Stimulated activated CD4-positive, alpha-beta T cell treated with anti-CD3 and anti-CD28 coated beads, TNF-alpha, amount 100 ng/mL, for 4 hours (primary cell): ENCODE measurements at places on chromosomes 16 and 17.

DNA sequence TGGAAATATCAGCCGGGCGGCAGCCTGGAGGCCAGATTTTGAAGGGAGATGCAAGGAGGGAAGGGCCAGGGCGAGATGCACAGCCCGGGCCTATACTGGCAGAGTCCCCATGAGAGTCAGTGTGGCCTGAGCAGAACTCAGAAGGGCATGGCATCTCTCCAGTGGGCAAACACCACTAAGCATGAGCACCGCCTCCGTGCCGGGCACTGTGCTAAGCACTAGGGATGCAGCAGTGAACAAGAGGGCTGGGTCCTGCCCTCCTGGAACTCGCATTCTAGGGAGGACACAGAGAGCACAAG lies 33.5 kb downstream of the TK2 start:
- DNase-seq = no peak

- DNase-seq = no peak
Measured at GRCh38 chr16:13864689-13865088, 55.3 kb upstream of the ERCC4 start.

- DNase-seq = no peak
Measured at GRCh38 chr17:77691216-77692085, 267.1 kb upstream of the TNRC6C start.

DNA sequence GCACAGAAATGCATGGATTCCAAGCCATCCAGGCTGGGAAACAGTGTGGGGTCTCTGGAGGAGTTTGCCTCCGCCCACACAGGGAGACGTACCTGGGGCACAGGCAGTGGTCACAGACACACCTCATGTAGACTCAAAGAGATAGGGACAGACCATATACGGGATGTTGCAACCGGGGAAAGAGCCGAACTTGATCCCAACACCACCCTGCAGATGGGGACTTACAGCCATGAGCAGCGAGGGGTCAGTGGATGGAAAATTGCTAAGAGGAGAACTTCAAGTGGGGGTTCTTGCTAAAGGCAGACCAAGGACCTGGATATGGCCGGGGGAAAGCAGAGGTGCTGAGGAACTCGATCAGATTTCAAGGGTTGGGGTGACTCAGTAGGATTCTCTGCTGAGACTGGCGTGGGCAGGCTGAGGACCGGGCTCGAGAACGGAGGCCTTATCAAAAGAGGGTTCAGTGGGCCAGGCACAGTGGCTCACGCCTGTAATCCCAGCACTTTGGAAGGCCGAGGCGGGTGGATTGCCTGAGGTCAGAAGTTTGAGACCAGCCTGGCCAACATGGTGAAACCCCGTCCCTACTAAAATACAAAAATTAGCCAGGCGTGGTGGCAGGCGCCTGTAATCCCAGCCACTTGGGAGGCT lies 12.0 kb upstream of the DNAH17 start:
- DNase-seq = no peak

DNA sequence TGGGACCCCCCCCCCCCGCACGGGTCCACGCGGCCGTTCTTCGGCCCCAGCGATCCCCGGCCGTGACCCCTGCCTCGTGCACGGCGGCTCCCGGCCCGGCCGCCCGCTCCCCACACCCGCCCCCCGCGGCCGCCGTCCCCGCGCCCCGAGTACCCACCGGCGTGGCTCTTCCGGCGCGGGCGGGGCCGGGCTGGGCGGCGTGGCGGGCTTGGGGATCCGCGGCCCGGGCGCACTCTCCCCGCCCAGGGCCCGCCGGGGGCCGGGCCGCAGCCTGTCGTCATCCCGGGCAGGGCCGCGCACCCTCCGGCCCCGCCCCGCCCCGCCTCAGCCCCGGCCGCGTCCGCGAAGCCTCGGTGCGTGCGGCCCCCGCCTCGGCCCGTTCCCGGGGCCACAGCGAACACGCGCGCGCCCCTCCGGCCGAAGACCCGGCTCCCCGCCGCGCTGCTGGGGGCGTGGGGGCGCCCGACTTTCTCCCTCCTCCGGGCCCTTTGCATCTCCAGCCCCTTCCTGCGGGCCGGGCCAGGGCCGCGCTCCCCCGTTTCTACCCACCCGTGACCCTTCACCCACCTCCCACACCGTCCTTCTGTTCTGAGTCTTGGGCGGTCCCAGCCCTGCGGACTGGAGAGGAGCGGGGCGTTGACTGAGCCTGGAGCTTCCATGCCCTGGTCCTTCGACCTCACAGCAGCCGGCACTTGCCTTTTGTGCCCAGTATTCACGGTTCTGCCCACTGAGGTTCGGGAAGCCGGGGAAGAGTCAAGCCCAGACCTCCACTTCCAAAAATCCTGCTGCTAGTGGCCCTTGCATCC lies 840 bp downstream of the MYO1C start:
- DNase-seq = no peak
